ENCODE measurements at places on chromosomes 7 and 10.

GRCh38 chr10:112461029-112461887 lies 14.2 kb downstream of the VTI1A start:
- no peak for DNase-seq

- DNase-seq: no peak
These were observed 202.1 kb downstream of the PTEN start for GRCh38 chr10:88065383-88066049.

DNA sequence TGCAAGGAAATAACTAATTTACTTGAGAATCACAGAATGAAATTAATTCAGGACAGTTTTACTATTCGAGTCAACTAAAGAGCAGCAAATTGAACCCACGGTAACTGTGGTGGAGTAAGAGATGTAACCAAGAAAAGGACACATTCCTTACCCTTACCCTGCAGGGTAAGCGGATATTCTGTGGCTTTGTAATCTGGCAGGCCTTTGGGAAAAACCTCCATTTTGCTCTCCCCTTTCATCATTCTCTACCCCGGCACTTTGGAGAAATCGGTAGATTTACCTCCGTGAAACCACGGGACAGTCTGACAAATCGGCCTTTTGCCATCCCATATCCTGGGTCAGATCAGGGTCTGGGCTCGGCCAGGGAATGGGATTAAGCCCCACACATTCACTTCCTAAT lies 18.4 kb downstream of the RCC1L start:
- DNase-seq: no peak

DNA sequence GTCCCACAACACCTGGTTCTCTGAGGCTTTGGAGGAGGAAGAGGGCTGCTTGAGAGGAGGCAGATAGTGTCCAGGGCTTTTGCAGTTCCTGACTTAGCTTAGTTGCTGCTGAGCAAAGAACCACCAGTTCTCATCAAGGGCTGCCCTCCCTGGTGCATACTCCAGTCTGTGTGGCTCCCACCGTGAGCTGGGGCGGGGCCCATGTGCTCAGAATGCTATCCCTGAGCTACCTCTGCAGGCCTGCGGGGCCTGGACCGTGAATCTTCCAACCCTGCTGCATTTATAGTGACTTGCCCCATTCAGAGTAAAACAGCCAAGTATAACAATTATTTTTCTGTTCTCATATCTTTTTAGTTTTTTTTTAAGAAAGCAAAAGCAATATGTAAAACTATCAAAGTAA lies 49.2 kb downstream of the TACR2 start:
- DNase-seq: no peak

DNA sequence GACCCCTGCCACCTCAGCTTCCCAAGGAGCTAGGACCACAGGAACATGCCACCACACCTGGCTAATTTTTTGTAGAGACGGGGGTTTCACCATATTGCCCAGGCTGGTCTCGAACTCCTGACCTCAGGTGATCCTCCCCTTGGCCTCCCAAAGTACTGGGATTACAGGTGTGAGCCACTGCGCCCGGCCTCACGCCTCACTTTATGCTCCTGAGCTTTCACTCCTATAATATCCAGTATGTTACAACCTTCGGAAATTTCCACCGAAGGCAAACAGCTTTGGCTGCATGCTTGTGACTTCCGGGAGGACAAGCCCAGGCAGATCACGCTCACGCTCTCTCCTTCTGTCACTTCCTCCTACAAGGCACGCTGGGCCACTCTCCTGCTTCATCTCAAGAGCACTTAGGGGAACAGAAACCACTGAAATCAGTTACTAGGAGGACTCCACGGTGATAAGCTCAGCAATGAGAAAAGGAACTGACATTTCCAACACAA lies 4.4 kb upstream of the MAD1L1 start:
- DNase-seq: no peak

- DNase-seq: no peak
These were observed 431.2 kb downstream of the RPS24 start for GRCh38 chr10:78464856-78465267.

GRCh38 chr10:98302741-98303365 lies 34.9 kb upstream of the LOXL4 start:
- DNase-seq: no peak

DNA sequence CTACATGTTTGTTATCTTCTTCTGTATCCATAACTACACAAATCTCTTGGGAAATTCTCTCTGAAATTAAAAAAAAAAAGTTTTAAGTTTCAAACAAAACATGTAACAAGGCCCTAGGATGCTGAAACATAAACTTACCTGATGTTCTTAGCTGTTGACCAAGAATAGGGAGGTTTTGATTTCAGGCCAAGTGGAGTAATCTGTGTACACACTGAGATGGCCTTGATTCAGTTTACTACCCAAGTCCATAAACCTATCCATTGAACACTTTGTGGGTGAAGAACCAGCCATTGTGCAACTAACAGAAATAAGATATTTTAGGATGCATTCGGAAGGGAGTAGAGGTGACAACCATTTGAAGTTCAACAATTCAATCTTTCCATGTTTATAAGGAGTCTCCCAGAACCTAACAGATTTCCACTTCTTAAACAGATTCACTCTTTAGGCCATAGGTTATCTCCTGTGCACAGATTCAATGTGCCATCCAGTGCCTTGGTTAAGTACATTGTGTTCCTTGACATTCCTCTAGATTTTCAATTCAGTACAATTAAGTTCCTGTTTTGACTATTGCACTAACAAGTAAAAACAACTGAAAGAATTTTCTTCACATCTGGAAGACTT lies 143.1 kb downstream of the CRPPA start:
- DNase-seq: peak; percentile 12

DNA sequence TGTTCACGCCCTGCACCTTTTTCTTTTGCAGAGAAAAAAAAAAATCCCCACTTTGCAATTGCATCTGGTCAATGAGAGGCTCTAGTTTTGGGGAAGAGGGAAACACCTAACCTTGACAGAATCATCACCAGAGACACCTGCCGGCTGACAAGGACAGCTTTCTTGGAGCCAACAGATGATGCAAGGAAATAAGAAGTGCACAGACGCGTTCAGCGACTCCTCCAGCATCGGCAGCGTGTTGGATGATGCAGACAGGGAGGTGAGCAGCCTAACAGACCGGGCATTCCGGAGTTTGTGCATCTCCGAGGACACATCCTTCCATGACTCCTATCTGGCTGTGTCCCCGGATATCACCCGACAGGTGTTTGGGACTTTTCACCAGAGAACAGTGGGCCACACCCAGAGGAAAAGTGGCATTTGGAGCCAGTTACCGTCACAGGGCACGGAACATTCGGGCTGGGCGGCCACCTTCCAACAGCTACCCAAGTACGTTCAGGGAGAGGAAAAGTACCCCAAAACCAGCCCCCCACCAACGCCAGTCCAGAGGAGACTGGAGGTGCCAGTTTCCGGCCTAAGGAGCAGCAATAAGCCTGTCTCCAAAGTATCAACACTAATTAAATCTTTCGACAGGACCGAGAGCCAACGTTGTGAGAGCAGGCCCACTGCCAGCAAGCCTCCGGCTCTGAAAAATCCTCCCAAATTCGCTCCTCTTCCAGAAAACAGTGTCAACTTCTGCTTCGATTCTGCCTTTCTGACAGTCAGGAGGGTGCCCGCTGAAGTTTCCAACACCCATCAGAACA lies 23.6 kb downstream of the C10orf71 start:
- DNase-seq: no peak

DNA sequence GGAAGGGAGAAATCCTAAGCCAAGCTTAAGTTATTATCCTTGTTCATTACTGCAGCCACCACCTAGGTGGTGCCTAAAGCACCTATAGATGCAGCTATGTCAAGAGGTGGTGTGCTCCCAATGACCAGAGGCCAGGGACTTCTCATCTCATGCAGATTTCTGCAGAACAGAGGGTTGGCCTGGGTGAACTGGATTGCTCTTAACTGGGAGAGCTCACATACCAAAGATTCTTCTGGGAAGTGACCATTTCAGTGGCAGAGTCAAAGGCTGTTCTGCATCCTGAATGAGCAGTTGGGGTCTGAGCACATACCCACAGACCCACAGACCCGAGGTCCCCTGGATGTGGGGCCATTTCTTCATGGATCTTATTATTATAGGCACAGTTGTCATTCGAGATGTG lies 2.1 kb upstream of the CRHR2 start:
- DNase-seq: no peak

All from HuH-7 (cell line).